ENCODE measurements at places on chromosomes 6 and 20.

GRCh38 chr6:11727346-11727997 is 51.1 kb downstream of the ADTRP start:
- no peak for DNase-seq

GRCh38 chr20:40652441-40652987 is 36.5 kb downstream of the MAFB start:
- no peak for DNase-seq

GRCh38 chr6:157164972-157165371 is 158.3 kb downstream of the TMEM242 start:
- no peak for DNase-seq

GRCh38 chr6:44999066-44999465 is 329.1 kb upstream of the RUNX2 start:
- no peak for DNase-seq

- DNase-seq = no peak
Measured at GRCh38 chr6:110674096-110674495, 141.2 kb downstream of the CDK19 start.

DNA sequence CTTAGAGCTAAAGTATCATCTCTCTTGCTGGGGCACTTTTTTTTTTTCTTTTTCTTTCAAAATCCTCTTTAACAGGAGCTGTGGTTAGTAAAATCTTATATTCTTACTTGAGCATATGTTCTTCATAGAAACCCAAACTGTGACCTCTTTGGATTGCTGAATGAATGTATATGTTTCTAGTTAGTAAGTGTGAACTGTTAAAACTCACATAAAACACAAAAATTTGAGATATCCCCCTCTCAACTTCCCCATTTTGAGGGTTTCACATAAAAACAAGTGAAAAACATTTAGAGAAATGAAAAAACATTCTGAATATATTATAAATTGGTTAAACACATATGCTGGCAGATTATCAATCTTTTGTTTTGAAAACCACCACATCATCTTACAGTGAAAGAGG is 78.1 kb downstream of the INSM1 start:
- DNase-seq = no peak

DNA sequence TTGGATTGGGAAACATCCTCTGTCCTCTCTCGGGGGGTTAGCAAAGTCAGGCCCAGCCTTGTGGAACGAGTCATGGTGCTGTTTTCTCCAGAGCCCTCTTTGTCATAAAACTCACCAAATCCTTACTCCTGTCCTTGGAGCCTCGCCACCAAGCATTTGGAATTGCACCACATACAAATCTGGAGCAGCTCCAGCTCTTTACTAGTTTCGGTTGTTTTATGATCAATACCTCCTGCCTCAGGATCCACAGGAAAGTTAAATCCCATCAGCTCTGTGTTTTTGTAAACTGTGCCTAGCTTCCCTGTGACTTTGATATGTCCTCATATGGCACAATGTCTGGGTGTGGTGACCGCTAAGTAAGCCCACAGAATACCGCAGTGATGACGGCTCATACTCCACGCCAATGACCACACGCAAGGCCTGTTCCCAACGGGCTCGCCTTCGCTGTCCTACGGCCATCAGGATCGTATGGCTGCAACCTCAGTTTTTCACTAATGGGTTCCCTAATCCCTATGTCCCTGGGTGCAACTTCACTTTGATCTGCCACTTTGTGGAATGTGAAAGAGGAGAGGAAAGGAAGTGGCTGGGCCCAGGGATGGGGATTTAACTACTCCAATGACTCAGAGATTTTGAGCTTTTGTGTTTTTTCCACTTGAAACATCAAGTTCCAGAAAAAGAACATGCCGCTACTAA is 111.3 kb upstream of the FOXQ1 start:
- no peak for DNase-seq

DNA sequence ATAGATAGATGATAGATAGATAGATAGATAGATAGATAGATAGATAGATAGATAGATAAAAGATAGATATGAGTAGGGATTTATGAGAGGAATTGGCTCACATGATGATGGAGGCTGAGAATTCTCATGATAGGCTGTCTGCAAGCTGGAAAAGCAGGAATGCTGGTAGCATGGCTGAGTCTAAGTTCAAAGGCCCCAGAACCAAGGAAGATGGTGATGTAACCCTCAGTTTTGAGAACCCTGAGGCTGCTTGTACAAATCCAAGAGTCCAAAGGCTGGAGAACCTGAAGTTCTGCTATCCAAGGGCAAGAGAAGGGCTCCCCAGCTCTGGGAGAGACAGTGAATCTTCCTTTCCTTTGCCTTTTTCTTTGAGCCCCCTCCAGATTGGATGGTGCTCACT is 210.8 kb downstream of the RFPL4B start:
- no peak for DNase-seq

GRCh38 chr6:29938746-29939508 is 3.4 kb upstream of the HLA-A start:
- no peak for DNase-seq

GRCh38 chr6:41553405-41553999 is 7.3 kb downstream of the FOXP4 start:
- DNase-seq = no peak

GRCh38 chr20:59774921-59775686 is 158.3 kb downstream of the SYCP2 start:
- DNase-seq = no peak

DNA sequence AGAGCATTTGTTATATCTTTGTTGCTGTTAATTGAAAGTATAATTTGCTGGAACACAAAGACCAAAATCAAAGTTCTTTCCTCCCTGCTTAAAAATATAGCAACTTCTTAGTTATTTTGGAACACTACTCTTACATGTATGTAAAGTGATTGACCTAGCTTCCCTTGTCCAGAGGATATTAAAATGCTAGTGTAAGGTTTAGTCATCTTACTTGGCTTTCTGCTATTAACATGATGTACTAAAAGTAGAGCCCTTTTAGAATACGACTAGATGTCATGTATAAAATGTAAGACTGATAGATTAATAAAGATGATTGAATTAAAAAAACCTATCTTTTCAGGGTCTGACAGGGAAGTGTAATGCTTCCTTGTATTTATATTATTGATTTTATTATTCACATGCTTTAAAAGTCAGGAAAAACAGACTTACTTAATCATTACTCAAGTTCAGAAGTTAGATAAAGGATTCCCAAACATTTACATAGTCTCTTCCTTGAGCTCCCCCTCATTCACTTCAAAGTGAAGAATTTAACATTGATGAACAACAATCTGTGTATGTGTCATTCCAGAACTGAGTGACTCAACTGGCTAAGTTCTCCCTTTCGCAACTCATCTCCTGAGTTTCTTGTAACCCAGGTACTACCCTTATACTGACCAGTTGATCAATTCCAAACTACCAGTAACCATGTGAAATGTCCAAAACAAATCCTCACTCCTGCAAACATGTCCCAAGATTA is 50.9 kb downstream of the BTBD9 start:
- peak; percentile 41 for DNase-seq

DNA sequence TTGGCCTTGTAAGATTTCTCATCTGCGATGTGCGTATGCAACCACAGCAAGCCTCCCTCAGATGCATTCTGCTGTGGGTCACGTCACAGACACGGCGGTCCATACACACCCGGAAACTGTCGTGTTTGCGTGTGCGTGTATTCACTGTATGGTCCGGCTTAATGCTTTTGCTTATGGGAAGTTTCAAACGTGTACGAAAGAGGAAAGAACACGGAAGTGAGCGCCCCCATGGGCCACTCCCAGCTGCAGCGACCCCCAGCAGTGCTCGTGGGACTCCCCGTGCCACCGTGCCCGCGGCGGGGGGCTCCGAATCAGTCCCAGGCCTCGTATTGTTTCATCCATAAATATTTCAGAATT is 10.2 kb downstream of the DLL1 start:
- DNase-seq = no peak

- DNase-seq = no peak
Measured at GRCh38 chr6:138716013-138716412, 57.6 kb upstream of the CCDC28A start.

GRCh38 chr20:17799575-17800227 is 99.9 kb downstream of the BANF2 start:
- no peak for DNase-seq

DNA sequence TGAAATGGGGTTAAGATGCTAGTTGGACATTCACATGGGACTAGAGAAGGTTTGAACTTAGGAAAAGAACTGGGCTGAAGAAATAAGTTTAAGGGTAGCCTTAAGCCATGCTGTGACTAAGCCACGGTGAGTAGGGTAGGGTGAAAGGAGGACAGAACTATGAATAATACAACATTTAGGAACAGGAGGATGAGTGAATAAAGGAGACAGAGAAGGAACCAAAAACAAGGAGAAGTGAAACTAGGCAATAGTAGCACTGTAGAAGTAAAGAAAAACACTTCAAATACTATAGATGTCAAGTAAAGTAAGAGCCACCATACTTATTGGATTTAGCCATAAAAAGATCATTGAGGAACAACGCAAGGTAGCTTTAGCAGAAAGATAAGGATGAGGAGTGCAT is 111.2 kb downstream of the KCNQ5 start:
- DNase-seq = no peak

DNA sequence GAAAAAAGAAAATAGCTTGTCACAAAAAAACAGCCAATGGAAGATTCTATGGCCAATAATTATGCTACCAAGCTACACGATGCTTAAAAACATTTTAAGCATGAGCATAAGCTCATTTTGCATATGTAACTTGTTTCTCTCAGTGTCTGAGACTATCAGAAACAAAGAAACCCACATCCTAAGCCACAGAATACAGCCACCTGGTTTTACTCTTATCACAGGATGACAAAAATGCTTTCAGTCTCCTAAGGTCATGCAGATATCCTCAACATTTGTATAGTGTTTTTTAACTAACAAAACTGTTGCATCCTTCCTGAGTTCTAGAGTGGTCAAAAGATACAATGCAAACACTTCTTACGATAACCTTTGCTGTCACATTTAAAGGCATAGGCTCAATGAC is 172.1 kb upstream of the RUNX2 start:
- no peak for DNase-seq

GRCh38 chr6:5403609-5404008 is 142.3 kb downstream of the FARS2 start:
- no peak for DNase-seq
